ENCODE measurements at places on chromosomes 2 and 18. TPM values are rescaled to one million over a fixed set of nuclear protein-coding genes. Genes with fewer than 3 reads are reported as not detected.

DNA sequence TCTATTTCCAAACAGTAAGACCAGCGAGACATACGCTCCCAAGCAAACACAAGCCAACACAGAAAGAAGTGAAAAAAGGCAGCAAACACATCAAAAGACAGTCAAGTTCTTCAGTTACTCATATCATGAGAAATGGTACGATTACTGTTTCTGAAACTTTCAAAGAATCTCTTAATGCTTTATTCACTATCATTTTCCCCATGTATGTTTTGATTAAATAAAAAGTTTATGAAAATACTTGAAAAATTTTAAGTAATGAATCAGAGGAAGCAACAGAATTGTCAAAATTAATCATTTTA lies 114.9 kb downstream of the HDAC4 start:
- no peak for DNase-seq

DNA sequence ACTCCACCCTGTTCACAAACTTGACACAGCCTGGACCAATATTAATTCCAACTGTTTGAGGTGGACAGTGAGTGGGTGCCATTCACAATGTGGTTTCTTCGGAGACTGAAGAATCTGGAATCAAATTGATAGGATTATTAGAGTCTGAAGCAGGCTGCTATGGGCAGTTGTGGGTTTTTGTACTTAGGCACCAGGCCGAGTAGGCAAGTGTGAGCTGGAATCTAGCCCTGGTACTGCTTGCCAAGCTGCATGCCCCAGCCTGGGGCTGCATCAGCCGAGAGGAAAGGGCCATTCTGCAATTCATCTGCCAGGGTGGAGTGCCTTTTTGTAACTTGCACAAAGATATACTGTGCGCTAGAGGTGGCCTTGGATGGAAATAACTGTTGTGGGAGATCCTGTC lies 654.7 kb upstream of the FANCL start:
- no peak for DNase-seq

GRCh38 chr2:19137433-19137832 lies 221.0 kb downstream of the OSR1 start:
- no peak for DNase-seq

DNA sequence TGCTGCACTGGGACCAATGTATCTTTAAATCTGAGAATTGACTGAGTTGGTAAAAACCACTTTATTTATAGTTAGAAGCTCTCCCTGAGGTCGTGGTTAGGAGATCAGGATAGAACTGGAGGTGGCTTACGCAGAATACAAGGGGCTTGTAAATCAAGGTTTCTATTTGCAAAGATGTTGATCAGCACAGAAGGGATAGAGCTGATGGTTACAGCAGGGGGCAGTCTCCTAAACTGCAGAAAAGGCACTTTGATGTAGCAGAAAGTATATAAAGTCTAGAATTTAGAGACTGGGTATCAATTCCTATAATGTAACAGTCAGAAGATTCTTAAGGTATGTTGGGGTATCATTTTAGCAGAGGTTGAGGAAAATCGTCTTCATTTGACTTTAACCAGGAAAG lies 25.2 kb upstream of the ACVR1 start:
- DNase-seq = no peak

GRCh38 chr2:132937629-132938028 lies 267.6 kb upstream of the LYPD1 start:
- no peak for DNase-seq

QPCT gene
- total RNA-seq = not detected

GRCh38 chr2:205660521-205661124 lies 21.7 kb upstream of the NRP2 start:
- DNase-seq = no peak

KDM3A gene
- 138 TPM for total RNA-seq

LIMS4 gene
- total RNA-seq = not detected

DNA sequence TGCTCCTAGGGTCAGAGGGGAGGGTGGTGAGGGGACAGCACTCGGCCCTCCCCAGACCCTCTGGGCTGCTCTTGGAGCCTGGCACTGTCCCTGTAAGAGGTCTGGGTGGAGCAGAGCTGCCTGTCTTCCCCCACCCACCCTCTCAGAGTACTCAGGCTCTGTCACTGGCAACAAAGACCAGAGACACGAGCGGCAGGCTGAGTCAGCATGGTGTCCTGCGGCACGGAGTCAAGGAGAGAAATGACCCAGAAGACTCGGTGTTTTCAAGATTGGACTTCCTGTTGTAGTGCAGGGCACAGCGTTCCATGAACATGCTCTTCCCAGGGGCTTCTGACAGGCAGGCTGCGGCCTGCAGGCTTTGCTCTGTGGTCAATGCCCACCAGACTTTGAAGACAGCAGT lies 19.9 kb downstream of the SIGLEC15 start:
- no peak for DNase-seq

DNA sequence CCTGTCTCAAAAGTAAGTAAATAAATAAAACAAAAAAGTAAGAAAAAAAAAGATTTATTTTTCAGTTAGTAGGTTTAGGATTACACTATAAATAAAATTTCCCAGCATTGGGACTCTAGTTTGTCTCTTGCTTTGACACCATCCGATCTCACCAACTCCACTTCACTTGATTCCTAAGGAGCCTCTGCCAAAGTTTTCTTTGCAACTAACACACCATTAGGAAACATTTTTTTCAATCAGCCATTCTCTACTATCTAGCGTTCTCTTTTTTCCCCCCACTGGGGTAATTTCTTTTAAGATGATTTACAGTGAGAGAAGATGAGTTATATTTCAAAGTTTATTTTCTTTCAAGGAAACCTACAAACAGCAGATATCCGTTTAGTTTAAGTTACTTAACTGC lies 10.6 kb upstream of the NEMP2 start:
- no peak for DNase-seq

- DNase-seq = no peak
Observed at GRCh38 chr18:51513517-51513916, 316.0 kb upstream of the MEX3C start.

- DNase-seq = no peak
Observed at GRCh38 chr2:31944828-31945571, 65.8 kb downstream of the MEMO1 start.

DNA sequence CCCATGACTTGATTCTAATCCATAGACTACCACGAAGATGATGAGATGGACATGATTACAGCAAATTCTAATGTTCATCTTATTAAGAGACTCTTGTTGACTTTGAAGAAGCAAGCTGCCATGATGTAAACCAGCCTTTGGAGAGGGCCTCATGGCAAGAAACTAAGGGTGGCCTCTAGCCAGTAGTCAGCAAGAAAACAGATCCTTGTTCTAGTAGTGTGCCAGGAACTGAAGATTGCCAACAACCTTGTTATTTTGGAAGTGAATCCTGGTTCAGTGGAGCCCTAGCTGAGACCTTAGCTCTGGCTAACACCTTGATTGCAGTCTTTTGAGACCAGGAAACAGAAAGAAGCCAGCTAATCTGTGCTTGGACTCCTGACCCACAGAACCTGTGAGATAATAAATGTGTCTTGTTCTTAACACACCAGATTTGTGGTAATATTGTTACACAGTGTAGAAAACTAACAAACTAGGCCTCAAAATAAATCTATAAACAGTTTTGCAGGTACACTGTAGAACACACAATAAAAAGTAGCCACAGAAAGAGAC lies 10.0 kb downstream of the PHOSPHO2 start:
- no peak for DNase-seq

MTLN gene
- 22.9 TPM for total RNA-seq

DNA sequence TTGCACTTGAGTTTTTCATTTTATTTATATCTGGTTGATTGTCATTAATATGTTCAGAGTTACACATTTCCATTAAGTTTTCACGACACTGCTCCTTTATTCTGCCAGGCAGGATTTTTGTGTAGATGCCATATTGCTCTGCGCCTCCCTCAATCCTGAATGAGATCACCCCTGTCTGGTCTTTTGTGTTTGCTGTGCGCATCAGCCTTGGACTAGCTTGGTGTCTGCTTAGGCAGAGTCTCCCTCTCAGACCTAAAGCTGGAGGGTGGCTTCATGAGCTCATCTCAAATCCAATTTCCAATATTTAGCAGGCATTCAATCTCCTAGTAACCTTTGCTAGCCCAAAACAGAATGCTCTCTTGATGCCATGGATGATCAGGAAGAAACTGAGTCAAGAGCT lies 137.4 kb downstream of the SMAD7 start:
- no peak for DNase-seq

- no peak for DNase-seq
Observed at GRCh38 chr2:54964816-54965215, 85.4 kb downstream of the RTN4 start.

DNA sequence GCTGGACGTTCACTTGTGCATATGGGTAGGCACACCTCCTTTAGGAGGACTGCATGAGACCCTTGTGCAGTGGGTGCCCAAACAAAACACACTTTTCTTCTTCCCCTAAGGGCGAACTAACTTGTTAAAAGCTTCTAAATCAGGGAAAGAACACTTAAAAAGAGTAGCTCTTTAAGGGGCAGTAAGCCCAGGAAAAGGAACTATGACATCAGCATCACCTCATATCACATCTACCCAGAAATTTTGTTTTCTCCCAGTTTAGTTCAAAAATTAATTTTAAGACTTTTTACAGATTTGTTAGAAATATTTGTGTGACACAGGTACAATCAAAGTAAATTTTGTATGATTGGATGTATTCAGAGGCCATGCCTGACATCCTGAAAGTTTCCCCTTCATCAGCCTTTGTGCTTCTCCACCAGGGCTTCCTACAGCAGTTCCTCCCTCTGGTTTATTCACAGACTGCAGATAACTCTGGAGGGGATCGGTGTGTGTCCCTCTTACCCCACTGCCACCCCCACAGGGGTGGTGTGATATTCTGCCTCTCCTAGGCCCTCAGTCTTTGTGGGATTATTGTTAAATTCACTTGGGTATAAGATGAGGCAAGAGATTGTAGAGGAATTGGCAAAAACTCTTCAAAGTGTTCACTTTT lies 27.6 kb downstream of the BCL2L11 start:
- no peak for DNase-seq

PLEKHH2 gene
- total RNA-seq = 1.2 TPM

GRCh38 chr2:60252581-60253150 lies 300.8 kb downstream of the BCL11A start:
- DNase-seq = no peak

DNA sequence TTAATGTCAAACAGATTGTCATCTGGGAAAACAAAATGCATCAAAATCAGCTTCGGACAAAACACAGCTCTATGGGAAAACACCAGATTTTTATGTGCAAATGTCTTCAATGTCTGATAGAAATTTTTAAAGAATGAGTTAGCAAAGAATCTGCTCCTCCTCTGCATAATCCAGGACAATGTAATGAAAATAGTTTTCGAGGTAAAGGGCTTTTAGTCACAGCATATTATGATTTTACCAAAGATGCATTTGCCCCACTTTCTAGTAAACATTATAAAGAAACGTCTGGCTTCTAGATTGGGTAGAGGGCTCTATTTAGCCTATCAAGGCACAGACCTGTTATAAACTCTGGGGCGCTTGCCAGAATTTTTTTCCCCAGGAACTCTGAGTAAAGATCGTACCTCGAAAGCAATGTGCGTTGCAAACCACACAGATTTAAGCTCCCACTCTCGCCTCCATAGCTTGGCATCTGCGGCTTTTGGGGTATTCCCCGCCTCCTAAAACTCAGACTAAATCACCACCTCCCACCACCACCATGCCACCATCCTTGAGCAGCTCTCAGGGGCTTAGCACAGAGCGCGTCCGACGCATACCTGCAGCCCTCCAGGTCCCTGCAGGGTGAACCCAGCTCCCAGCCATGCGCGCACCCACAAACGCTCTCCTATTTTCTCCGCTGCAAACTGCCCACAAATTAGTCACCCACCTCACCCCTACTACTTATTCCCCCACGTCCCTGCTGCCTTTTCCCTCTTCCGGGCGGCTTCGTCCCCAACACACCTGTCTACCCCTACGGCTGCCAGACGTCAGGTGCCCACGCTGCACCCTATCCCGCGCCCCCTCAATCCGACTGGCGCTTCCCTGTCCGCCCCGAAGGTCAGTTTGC lies 829 bp downstream of the ACVR1C start:
- DNase-seq = peak; percentile 17

REG1B gene
- not detected for total RNA-seq

CENPA gene
- total RNA-seq = 2.0 TPM

APCDD1 gene
- total RNA-seq = not detected

DNA sequence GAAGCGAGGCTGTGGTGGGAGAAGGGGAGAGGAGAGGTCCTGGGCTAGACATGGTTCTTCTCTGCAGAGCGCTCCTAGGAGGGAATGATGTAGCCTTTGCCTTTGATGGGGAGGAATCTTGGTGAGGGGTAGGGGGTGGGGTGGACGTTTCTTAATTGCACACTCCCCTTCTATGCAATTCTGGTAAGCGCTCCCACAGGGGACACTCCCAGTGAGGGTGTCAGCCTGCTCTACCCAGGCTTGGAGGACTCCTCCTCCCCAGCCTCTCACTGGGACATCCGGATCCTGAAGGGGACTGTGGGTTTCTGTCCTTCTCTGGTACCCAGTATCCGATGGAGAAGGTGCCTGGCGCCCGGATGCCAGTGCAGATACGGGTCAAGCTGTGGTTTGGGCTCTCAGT lies 114.3 kb downstream of the DYSF start:
- DNase-seq = no peak

LDAH gene
- 16.8 TPM for total RNA-seq

DNA sequence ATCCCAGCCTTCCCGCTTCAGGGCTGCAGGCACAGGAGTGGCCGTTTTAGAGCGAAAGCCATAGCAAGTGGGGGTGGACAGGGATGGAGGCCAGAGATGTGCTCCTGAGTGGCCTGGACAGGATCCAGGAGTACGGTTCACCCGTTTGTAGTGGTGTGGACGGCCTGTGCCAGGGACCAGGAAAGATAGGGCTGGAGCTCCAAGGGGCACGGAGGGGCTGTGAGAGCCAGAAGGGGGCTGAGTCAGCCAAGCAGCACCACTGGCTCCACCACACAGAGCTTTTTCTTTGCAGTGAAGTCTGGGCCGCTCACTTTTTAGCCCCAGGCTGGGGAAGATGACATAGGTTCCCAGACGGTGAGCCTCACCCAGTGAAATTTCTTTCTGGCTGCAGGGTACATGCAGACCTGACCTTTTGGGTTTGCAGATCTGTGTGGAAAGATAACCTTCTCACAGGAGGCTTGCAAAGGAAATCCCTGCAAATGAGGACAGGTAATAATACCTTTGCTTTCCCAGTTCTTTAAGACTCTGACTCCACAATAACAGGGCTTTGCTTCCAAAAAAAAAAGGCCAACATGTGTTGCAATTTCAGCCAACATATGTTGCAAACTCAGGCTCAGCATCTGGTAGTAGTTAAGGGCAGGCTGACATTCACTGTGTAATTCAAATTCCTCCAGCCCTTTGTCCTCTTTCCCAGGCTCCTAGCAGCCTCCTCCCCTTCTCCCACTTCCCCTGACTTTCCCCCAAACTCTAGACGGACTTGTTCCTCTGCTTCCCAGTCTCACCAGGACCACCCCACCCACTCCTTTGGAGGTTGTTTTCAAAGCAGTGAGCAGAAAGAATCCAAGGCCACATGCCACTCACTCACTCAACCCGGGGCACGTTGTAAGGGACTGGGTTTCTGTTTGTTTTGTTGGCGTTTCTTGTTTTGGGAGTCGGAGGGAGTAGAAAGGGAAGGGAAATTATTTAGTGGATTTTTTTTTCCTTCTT lies 20.3 kb upstream of the LAPTM4A start:
- no peak for DNase-seq
